ENCODE measurements at places on chromosomes 7 and 10. TPM values are rescaled to one million over a fixed set of nuclear protein-coding genes. Genes with fewer than 3 reads are reported as not detected.

HTR5A gene
- not detected for total RNA-seq

P4HA1 gene
- total RNA-seq = 37.2 TPM

IFIT1B gene
- total RNA-seq = not detected

GPR26 gene
- total RNA-seq = not detected

PRSS37 gene
- total RNA-seq = not detected

SSBP1 gene
- total RNA-seq = 226 TPM

CCZ1 gene
- total RNA-seq = 63.7 TPM

DGKI gene
- total RNA-seq = 1.2 TPM

ZNRF2 gene
- total RNA-seq = 4.2 TPM

SPDYE2B gene
- not detected for total RNA-seq

C10orf67 gene
- total RNA-seq = not detected

GRK5 gene
- total RNA-seq = 7.0 TPM

SEMA3C gene
- total RNA-seq = 99.4 TPM

EPO gene
- not detected for total RNA-seq

MRC1 gene
- total RNA-seq = not detected

SYT15B gene
- under 0.01 TPM for total RNA-seq

NPFFR1 gene
- not detected for total RNA-seq

HUS1 gene
- 20.5 TPM for total RNA-seq

PPP1R17 gene
- total RNA-seq = not detected

CALCR gene
- not detected for total RNA-seq

GLI3 gene
- total RNA-seq = 3.3 TPM

FZD1 gene
- 10.3 TPM for total RNA-seq

AGAP9 gene
- total RNA-seq = 2.0 TPM

INSIG1 gene
- 697 TPM for total RNA-seq

HACD1 gene
- 16.6 TPM for total RNA-seq

KLF6 gene
- total RNA-seq = 48.1 TPM

CCDC172 gene
- total RNA-seq = not detected

CRTAC1 gene
- total RNA-seq = not detected

DPYSL4 gene
- total RNA-seq = 5.9 TPM

MICU1 gene
- 37.2 TPM for total RNA-seq

SLC39A12 gene
- total RNA-seq = not detected

VPS26A gene
- 12.6 TPM for total RNA-seq
